ENCODE measurements at places on chromosomes 13 and 19.

- DNase-seq, result no peak
Observed at GRCh38 chr19:34127684-34128189, 44.6 kb upstream of the LSM14A start.

GRCh38 chr13:75652726-75653125, 16.6 kb downstream of the LMO7 start:
- DNase-seq, result no peak

GRCh38 chr13:95641291-95642027, 3.0 kb downstream of the DZIP1 start:
- DNase-seq, result no peak

DNA sequence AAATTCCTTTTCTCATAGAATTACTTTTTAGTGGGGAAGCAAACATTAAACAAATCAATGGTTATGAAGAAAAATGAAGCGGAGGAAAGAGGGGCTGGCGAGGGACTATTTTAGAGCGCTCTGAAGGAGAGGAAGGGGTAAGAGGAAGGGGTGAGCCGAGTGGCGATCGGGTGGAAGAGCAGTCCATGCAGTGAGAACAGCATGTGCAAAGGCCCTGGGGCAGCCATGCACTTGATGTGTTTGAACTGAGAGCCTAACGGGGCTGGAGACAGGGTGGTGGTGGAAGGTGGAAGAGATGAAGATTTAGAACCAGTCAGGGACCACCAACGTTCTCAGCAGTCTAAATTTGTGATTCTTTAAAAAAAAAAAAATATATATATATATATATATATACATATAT, 14.4 kb upstream of the NOP53 start:
- DNase-seq, result no peak

DNA sequence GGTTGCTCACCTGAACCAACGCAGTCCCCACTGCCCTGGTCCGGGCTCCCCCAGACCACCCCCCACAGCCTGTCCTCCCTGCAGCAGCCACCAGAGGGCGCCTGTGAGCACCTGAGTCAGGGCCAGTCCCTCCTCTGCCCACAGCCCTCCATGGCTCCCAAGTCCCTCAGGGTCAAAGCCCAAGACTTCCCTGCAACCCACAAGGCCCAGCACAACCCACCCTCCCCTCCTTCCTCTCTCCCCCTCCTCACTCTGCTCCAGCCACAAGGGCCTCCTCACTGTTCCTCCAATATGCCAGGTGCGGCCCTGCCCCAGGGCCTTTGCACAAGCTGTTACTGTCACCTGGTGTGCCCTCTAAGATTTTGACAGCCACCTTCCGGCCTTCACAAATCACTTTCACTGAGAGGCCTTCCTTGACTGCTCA, 10.9 kb downstream of the GNA15 start:
- peak; percentile 54 for DNase-seq

GRCh38 chr13:42040730-42041010, 7.8 kb upstream of the DGKH start:
- DNase-seq, result no peak

GRCh38 chr13:114148521-114148855, 16.1 kb upstream of the RASA3 start:
- DNase-seq, result peak; percentile 39

DNA sequence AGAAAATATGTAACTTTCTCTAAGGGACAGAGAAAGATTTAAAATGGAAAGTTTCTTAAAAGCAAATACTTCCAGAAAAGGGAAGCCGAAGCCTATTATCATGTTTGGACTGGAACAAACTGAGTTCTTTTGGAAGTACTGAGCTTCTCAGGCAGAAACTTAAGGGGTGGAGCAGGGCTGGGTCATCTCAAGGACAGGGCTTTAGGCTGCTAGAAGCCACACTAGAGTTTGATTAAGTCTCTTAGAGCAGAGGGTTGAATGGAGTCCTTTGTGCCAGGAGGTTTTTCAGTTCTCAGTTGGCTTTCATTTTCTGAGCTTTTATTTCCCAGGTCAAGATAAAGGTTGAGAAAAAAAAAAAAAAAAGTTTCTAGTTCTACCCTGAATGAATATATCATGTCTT, 432.7 kb downstream of the SLITRK5 start:
- no peak for DNase-seq

- DNase-seq, result no peak
Observed at GRCh38 chr19:42657556-42657955, 62.8 kb upstream of the CEACAM8 start.

GRCh38 chr13:47904891-47905290, 96.2 kb downstream of the SUCLA2 start:
- DNase-seq, result no peak

DNA sequence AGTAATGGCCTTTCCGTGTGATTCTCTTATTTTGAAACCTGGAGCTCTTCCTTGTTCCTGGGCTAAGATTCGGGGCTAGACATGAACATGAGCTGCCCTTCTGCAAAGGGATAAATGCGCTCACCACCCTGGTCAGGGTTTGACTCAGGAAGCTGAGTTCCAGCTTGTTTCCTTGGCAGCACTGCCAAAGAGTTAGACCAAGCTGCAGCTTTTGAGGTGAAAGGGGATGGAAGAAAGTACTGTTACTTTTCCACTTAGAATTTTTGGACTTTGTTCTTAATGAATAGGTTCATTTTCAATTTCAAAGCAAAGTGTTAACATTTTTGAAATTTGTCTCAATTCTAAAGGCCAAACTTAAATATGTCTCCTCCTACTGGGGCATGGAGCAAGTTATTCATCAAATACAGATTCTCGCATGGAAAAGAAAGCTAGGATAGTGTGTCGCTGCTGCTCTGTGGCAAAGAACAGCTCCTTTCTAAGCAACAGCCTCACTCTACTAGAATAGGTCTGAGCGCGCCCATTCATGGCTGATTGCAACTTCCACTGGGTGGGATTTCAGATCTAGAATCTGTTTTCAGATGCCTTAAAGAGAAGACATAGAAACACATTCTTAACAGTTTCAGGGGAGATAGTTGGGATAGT, 2.2 kb downstream of the RGCC start:
- peak; percentile 35 for DNase-seq

DNA sequence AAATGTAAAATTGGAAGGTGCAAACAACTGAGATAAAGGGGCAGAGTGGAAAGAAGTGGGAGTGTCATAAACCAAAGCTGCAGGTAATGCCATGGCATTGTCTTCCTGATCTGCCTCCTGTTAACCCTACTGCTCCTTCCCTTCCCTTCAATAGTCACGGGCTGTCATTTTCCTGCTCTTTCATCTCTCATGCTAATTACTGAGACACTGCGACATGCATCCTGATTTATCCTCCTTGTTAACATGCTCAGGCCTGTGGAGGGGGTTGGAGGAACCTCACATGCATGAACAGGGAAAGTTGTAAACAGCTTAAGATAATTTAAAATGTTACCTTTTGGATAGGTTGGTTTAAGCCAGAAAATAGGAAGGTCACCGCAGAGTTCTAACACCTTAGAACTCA, 27.2 kb downstream of the CNMD start:
- no peak for DNase-seq

- no peak for DNase-seq
Observed at GRCh38 chr19:6736917-6737283, 480 bp downstream of the GPR108 start.

DNA sequence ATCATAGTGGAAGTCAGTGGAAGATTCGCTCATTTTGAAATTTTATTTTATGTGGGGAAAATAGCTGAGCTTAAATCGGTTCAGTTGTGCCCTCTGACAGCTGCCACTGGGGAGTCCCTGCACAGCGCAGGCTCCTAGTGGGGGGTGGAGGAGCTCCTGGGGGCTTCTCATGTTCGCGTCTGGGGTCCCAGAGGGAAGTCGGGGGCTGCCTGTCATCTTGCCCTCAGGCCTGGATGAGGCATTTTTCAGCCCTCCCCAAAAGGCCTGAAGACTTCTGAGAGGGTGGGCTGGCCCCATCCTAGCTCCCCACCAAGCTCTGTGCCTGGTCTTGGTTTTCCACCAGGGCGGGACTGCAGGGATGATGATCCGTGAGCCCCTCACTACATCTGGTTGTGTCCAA, 82.1 kb downstream of the CHST8 start:
- DNase-seq, result no peak

GRCh38 chr19:32864318-32865007, 5.1 kb downstream of the SLC7A9 start:
- no peak for DNase-seq

GRCh38 chr13:87827479-87827878, 156.3 kb downstream of the SLITRK5 start:
- no peak for DNase-seq

DNA sequence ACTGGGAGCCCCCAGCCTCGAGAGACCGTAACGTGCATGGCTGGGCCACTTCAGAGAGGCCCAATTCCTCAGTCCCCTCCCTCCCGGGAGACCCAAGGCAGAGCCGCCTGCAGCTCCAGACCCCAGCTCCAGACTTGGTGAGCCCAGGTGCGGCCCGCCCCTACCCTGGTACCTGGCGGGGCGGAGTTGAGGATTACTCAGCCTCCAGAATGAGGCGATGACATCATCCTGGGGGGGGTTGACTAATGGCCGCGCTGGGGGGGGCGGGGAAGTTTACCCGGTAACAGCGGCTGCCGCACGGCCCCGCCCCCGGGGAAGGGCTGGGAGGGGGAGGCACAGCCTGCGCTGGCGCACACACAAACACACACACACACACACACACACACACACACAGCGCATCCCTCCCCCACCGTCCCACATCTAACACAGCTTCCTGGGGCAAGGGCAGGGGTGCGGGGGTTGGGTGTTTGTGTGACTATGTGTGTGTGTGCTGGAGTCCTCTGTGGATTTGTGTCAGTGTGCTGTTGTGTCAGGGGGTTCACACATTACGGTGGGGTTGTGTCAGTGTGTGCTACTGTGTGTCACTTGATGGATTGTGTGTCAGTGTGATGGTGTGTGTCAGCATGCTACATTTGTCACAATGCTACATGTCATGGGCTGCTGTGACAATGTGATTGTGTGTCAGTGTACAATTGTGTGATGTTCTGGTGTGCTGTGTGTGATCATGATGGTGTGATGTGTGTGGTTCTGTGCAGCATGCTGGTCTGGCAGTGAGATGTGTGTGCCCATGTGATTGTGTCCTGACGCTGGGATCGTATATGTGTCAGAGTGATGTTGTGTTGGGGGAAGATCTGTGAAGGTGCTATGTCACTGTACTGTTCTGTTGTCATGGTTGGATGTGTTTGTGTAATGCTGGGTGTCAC, 10.3 kb upstream of the BBC3 start:
- DNase-seq, result peak; percentile 37

GRCh38 chr13:23516702-23517101, 53.5 kb upstream of the TNFRSF19 start:
- DNase-seq, result no peak

GRCh38 chr13:106036870-106037269, 498.6 kb downstream of the EFNB2 start:
- DNase-seq, result no peak

GRCh38 chr13:63305641-63306133, 1890.0 kb upstream of the PCDH20 start:
- DNase-seq, result no peak

DNA sequence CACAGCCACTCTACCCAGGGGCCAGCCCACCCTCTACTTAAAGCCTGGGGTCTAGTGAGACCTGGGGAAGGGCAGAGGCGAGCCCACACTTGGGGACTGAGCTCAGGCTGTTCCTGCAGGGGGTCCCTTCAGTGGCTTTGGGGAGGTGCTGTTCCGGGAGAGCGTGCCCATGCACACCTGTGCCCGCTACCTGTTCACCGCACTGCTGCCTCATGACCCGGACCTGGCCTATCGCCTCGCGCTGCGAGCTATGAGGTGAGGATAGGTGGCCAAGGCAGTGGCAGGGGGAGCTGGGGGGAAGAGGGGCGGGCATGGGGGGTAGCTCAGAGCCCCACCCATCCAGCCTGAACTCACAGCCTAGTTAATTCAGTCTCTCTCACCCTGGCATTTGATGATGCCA, 24.0 kb downstream of the ZSWIM4 start:
- DNase-seq, result no peak

- DNase-seq, result no peak
Observed at GRCh38 chr13:98216135-98216565, 39.1 kb upstream of the RNF113B start.

Data from suppressor macrophage (primary cell).